ENCODE measurements at places on chromosomes 5 and 9.

GRCh38 chr5:66255714-66256113, 111.6 kb downstream of the SREK1 start:
- no peak for DNase-seq

GRCh38 chr5:72408603-72409002, 88.4 kb downstream of the PTCD2 start:
- peak; percentile 60 for DNase-seq

GRCh38 chr9:125913551-125913950, 166.4 kb downstream of the PBX3 start:
- no peak for DNase-seq

GRCh38 chr5:40428126-40428525, 251.6 kb upstream of the PTGER4 start:
- peak; percentile 95 for DNase-seq

- no peak for DNase-seq
These were observed 4.5 kb downstream of the SLC12A7 start for GRCh38 chr5:1107167-1108022.

- DNase-seq, result no peak
These were observed 2.8 kb upstream of the ENTREP1 start for GRCh38 chr9:69322256-69322655.

DNA sequence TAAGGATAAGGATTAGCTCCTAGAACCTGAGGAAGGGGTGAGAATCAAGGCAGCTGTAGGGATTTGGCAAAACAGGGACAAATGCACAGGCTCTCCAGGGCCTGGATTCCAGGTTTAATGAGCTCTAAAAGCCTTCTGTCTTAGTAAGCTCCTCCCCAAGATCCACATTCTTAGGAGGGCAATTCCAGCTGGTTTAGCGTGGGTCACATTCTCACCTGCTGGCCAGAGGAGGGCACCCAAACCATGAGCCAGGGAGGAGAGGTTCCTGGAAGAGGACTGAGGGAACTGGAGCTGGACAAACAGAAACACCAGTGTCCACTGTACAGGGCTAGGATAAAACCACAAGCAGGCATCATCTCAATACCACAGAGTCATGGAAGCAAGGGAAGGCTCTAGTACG, 480.0 kb downstream of the CCDC171 start:
- peak; percentile 46 for DNase-seq

GRCh38 chr5:77086368-77086688, 757 bp downstream of the ZBED3 start:
- DNase-seq, result no peak

- DNase-seq, result no peak
These were observed 7.1 kb upstream of the IL17B start for GRCh38 chr5:149386166-149386565.

- DNase-seq, result no peak
These were observed 155.3 kb upstream of the GNA14 start for GRCh38 chr9:77803423-77803822.

GRCh38 chr9:119639287-119639955, 270.2 kb upstream of the BRINP1 start:
- DNase-seq, result peak; percentile 26

DNA sequence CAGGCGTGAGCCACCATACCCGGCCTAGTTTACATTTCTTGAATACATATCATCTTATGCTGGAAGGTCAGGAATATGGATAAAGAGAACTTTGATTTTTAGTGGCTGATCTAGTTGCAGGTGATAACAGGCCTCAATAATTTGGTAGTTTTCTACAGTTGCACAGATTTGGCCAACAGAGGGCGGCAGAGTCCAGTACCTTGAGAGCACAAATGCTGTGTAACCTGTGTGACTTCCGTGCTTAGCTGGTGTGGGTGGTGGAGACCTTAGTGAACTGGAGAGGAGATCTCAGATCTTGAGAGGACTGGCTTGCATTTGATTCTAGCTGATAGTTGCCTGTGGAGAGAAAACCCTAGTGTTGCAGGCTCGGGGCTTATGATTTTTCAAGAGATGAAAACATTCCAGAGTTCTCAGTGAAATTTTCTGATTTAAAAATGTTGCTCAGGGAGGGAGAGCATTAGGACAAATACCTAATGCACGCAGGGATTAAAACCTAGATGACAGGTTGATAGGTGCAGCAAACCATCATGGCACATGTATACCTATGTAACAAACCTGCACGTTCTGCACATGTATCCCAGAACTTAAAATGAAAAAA, 17.4 kb upstream of the GPR151 start:
- DNase-seq, result peak; percentile 66

DNA sequence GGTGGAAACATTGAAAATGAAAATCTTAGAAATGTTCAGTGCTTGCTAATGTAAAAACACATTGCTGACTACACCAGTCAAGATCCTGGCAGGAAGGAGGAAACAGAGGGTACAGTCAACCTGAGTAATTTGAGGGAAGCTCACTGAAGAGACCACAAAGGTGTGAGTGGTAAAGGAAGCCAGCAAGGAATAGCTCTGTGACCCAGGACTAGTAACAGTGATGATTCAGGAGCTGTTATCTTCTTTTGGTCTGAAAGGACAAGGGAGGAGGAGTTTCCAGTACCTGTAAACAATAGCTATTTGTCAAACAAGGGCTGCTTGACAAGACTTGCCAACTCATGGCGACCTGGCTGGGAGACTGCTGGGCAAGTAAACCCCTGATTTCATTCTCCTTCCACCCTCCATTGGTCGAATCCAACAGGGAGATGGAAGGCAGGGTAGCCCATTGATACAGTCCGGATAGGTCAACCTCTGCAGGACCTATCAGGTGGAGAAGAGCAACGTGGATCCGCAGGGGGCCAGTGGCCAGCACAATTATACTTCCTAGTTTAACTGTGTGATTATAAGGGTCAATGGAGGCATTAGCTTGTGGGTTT, 68.1 kb downstream of the MAMDC2 start:
- no peak for DNase-seq

DNA sequence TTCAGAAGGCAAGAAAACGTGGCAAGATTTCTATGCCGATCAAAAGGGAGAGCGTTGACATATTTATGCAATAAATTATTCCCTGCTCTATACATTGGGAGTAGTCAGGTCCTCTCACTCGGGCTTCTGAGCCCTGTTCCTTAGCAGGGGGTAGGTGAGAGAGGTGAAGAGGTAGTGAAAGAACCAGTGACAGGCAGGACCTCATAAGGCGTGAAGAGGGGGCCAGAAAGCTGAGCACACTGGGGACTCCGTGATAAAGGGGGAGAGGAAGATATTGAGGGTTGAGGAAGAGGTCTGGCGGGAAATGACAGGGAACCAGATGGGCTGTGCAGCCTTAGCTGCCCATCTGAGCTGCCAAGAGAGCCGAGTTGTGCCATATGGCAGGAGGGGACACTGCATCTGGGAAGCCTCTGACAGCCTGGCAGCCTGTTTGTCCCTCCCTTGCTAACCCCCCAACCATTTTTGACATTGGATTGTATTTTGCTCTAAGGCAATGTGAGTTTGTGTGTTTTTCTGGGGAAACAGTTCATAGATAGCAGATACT, 782 bp upstream of the CDC20B start:
- no peak for DNase-seq

DNA sequence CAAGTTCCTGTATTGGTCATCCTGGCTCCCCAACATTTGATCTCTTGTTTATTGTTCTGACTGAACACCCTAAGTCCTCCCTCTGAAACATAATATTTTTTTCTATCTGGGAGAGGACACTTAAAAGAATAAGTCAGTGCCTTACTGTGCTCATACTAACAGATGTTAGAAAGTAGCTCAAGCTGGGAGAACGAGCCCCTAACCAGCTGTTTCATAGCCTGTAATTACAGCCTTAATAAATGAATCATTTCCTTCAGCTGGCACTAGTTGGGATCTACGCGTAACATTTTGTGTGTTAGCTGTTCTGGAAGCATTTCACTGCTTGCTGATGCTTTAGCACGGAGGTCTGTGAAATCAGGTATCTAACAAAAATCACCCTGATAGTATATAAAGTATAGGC, 345.9 kb upstream of the RIOK2 start:
- peak; percentile 58 for DNase-seq

DNA sequence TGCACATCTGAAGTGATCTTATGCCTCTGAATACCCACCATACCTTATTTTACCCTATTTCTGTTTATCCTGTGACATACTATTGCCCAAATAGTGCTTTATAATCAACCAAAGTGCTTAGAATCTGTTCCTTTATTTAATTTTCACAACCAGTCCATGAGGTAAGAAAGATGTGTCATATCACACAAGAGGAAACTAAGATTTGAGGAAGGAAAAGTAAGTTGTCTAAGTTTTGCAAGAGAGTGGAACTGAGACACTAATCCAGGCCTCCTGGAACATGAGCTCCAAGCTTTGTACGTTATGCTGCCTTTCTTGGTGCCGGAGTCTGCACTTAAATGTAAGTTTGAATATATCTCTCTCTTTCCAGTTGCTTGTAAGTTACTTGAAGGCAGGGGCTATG, 17.2 kb downstream of the KDM3B start:
- DNase-seq, result no peak

GRCh38 chr9:130886981-130887380, 9.6 kb downstream of the QRFP start:
- DNase-seq, result no peak

- no peak for DNase-seq
These were observed 1.6 kb downstream of the PIP5KL1 start for GRCh38 chr9:127928676-127929624.

DNA sequence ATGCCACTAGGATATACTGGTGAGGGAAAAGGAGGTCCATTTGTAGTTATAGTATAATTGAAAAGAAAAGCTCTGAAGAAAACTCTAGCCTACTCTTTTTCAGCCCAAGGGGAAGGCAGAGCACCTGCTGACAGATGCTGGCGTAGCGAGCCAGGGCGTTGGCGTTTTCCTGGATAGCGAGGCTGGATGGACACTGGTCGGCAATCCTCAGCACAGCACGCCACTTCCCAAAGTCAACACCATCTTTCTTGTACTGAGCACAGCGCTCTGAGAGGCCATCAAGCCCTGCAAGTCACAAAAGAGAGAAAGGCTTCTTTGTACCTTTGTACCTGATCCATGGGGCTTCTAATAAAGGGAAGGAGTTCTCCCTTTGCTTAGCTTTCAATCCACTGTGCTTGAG, 8.2 kb downstream of the ALDOB start:
- DNase-seq, result no peak

DNA sequence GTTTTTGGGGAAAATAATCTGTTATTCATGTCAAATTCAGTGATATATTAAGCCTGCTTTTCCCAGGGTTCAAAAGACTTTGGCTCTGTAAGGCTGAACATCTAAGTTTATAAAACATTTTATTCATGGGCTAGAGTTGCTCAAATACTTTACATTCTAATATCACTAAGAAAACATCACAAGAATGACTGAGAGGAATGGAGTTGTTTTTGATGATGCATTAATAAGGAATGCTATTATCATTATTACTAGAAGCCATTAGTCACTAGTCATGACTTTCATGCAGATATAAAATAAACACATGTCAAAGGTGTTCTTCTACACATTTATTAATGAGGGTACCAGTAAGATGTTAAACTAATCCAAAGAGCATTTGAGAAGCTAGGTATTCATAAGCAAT, 185.5 kb upstream of the KCNN2 start:
- peak; percentile 50 for DNase-seq

- no peak for DNase-seq
These were observed 9.0 kb downstream of the ABL1 start for GRCh38 chr9:130844044-130844451.

- no peak for DNase-seq
These were observed 118.7 kb upstream of the ADAMTS16 start for GRCh38 chr5:5021436-5021835.

DNA sequence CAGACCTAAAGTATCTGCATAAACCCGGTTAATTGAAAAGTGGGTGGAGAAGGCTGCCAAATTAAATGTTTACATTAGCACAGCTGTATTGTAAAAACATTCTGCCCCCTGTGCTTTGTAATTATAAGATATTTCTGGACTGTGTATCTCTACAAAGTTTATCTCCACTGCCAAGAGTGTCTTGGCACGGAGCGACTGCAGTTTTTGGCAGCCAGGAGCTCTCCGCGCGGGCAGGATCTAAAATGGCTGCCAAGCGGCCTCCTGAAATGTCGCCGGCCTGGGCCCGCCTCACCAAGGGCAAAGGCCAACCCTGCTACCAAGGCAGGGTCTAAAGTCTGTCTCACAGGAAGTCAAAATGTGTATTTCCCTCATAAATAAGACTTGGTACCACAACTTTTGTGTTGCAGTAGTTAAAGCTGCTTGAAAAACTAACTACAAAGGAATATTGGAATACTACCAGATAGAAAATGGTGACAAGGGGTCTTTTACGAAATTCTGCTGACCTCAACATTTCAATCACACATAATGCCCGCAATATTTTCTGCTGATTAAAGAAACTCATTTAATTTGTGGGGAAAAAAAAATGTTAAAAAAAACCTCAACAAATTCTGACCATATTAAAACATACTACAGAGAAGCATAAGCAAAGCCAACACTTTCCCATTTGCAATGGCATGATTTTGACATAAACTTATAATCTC, 110.4 kb downstream of the NFIB start:
- DNase-seq, result peak; percentile 53
